ENCODE measurements at places on chromosomes 13 and 19.

- DNase-seq: no peak
- H3K27me3 ChIP-seq: no peaks in the 10 kb centered on the region
- peaks cover 22% of the 10 kb centered on the region for H3K4me1 ChIP-seq
- H3K36me3 ChIP-seq: peaks cover 17% of the 10 kb centered on the region
- H3K4me3 ChIP-seq: no peak overlapping the region
- no peak overlapping the region for H3K27ac ChIP-seq
Measured at GRCh38 chr19:47093254-47093653, 20.3 kb downstream of the ZC3H4 start.

GRCh38 chr19:17504456-17504855, 7.0 kb upstream of the PGLS start:
- no peak for DNase-seq
- H3K4me1 ChIP-seq: peaks cover 11% of the 10 kb centered on the region
- H3K4me3 ChIP-seq: no peak overlapping the region
- no peaks in the 10 kb centered on the region for H3K36me3 ChIP-seq
- H3K27ac ChIP-seq: no peak overlapping the region
- H3K27me3 ChIP-seq: no peaks in the 10 kb centered on the region

DNA sequence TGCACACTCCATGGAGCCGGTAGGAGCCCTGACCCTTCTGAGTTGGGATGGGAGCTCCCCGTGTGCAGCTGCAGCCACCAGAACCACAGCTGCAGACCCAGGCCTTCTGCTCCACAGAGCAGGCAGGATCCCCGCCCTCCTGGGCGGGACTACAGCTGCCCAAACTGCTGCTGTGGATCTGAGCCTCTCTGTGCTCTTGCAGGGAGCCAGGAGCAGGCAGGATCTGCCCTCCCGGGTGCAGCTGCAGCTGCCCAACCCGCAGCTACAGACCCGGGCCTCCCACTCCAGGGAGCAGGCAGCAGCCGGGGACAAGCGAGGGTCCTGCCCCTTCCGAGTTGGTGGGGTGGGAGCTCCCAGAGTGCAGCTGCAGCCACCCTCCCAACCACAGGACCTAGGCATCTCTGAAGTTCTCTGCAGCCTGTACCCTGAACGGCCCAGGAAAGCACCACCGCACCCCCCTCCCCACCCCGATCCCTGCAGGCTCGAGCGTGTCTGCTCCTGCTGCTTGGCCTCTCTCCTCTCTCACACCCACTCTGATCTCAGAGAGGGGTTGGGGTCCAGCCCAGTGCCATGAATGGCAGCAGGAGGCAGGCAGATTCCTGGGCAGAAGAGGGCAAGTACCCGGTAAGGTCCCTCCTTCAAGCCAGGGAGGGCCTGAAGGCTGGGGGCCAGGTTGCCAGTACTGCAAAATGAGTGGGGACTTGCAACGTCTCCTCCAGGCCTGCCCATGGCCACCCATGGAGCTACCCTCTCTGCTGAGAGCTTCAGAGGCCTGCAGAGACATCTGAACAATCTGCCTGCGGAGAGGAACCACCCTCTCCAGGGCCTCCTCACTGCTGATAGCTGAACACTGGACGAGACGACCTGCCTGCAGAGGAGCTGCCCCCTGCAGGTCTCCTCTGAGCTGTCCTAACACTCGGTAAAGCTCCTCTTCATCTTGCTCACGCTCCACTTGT, 16.4 kb upstream of the EMP3 start:
- no peaks in the 10 kb centered on the region for H3K4me1 ChIP-seq
- no peak overlapping the region for H3K4me3 ChIP-seq
- H3K36me3 ChIP-seq: no peaks in the 10 kb centered on the region
- peak; percentile 61 for DNase-seq

DNA sequence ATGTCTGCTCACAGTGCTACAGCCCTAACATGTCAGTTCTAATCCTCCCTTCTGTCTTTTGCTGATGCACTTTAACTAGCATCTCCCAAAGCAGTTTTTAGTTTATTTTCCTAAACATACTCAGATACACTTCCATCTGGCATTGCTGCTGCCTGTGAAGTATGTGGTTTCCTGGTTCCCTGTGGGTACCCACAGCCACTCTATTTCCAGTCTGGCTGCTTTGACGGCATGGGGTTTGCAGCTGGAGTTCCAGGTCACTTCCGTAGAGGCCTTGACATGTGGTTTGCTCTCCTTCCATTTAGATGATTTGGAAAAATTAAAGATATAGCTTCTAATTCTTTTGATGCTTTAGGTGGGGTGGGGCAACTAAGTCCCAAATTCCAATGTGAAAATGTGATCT, 375.5 kb downstream of the PCDH20 start:
- H3K27me3 ChIP-seq: no peaks in the 10 kb centered on the region
- 0 out of 2 replicates have a peak, but pooled peaks cover 6% of the 10 kb centered on the region for H3K4me1 ChIP-seq
- DNase-seq: no peak
- H3K36me3 ChIP-seq: no peaks in the 10 kb centered on the region
- H3K27ac ChIP-seq: no peak overlapping the region

DNA sequence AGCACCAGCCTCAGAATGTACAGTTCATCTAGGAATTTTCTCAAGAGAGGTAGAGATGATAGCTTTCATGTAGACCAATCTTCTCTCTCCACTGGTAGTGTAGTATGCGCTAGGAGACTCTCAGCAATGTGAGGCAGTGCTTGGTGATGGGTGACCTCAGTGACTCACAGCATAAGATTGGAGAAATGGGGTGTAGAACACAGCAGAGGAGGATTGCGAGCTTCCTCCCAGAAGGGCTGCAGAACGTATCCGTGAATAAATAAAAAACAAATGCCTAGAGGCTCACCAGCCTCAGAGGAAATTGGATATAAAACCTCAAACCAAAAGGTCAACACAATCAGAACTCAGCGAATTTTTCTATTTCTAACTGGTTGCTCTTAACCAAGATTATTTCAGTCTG, 182.9 kb upstream of the RXFP2 start:
- H3K4me1 ChIP-seq: no peaks in the 10 kb centered on the region
- no peaks in the 10 kb centered on the region for H3K27me3 ChIP-seq
- no peak for DNase-seq
- H3K27ac ChIP-seq: no peak overlapping the region
- no peaks in the 10 kb centered on the region for H3K36me3 ChIP-seq

- H3K27ac ChIP-seq: no peak overlapping the region
- no peaks in the 10 kb centered on the region for H3K36me3 ChIP-seq
Measured at GRCh38 chr19:10764340-10764894, 46.5 kb downstream of the DNM2 start.

GRCh38 chr19:19452243-19453124, 47.0 kb downstream of the GATAD2A start:
- peak overlapping the region; percentile 32 for H3K27ac ChIP-seq
- H3K36me3 ChIP-seq: no peaks in the 10 kb centered on the region
- peaks cover 4% of the 10 kb centered on the region for H3K4me1 ChIP-seq
- H3K27me3 ChIP-seq: no peaks in the 10 kb centered on the region

DNA sequence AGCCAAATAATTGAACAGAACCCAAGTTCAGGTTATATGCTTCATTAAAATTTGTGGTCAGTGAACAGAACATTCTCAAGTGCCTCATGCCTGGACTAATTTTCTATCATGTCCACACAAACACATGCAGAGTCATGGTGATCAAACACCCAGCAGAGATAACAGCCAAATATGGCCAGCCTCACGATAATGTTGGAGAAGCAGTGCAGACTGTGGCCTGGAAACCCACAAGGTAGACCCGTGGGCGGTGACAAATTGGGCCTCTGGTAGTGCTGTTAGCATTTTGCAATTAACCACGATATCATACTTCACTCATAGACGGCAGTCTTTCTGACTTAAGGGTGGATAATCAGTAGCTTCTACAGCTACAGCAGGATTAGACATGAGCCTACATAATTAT, 35.0 kb upstream of the VWA8 start:
- no peak overlapping the region for H3K27ac ChIP-seq
- DNase-seq: no peak
- no peaks in the 10 kb centered on the region for H3K27me3 ChIP-seq
- H3K4me1 ChIP-seq: no peaks in the 10 kb centered on the region
- H3K4me3 ChIP-seq: no peak overlapping the region

GRCh38 chr13:39952249-39953233, 297.1 kb downstream of the COG6 start:
- H3K27ac ChIP-seq: no peak overlapping the region
- no peaks in the 10 kb centered on the region for H3K36me3 ChIP-seq
- no peaks in the 10 kb centered on the region for H3K27me3 ChIP-seq
- peak; percentile 26 for DNase-seq
- H3K4me3 ChIP-seq: no peak overlapping the region

- DNase-seq: no peak
- no peaks in the 10 kb centered on the region for H3K4me1 ChIP-seq
- H3K27ac ChIP-seq: no peak overlapping the region
- no peaks in the 10 kb centered on the region for H3K36me3 ChIP-seq
- no peaks in the 10 kb centered on the region for H3K27me3 ChIP-seq
- no peak overlapping the region for H3K4me3 ChIP-seq
Measured at GRCh38 chr13:84686973-84687372, 804.7 kb upstream of the SLITRK1 start.

DNA sequence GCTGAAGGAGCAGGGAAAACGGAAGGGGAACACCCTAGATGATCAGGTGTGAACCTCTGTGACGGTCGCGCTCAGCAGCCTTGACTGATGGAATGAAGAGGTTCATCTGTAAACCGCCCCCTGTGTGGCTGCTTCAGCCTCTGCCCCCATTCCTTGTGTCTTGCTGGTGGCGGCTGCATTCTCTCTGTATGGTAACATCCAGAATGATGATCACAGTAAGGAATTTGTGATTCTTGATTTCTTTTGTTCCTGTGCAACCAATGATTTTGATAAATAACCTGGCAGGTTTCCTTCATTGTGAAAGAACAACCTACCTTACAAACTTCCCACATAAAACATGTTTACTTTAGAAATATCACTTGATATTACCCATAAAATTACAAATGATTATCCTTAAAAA, 118.7 kb upstream of the MCF2L start:
- no peaks in the 10 kb centered on the region for H3K27me3 ChIP-seq
- H3K36me3 ChIP-seq: 0 out of 2 replicates have a peak, but pooled peaks cover 10% of the 10 kb centered on the region
- DNase-seq: no peak
- H3K4me1 ChIP-seq: no peaks in the 10 kb centered on the region
- H3K4me3 ChIP-seq: no peak overlapping the region

DNA sequence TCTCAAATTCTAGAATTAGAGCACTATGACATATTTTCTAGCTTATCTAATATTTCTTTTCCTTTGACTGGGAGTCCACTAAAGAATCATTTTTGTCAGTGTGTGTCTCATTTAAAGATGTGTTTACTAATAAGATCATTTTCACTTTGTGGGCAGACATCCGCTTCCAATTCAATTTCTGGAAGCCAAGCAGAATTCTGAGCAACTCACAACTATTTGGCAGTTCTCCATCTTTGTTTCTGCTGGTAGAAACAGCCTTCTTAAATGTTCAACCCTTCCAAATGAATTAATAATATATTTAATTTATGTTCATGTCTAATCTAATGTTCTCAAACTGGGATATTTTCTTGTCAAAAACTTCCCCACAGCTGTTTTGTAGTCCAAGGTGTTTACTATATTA, 411.8 kb downstream of the KCTD12 start:
- no peaks in the 10 kb centered on the region for H3K36me3 ChIP-seq
- H3K4me3 ChIP-seq: no peak overlapping the region
- no peaks in the 10 kb centered on the region for H3K4me1 ChIP-seq
- H3K27ac ChIP-seq: no peak overlapping the region
- no peaks in the 10 kb centered on the region for H3K27me3 ChIP-seq
- no peak for DNase-seq

GRCh38 chr19:5927441-5927821, 13.4 kb downstream of the CAPS start:
- H3K36me3 ChIP-seq: peaks cover 22% of the 10 kb centered on the region
- no peaks in the 10 kb centered on the region for H3K4me1 ChIP-seq
- no peak overlapping the region for H3K4me3 ChIP-seq
- H3K27ac ChIP-seq: no peak overlapping the region
- H3K27me3 ChIP-seq: no peaks in the 10 kb centered on the region

DNA sequence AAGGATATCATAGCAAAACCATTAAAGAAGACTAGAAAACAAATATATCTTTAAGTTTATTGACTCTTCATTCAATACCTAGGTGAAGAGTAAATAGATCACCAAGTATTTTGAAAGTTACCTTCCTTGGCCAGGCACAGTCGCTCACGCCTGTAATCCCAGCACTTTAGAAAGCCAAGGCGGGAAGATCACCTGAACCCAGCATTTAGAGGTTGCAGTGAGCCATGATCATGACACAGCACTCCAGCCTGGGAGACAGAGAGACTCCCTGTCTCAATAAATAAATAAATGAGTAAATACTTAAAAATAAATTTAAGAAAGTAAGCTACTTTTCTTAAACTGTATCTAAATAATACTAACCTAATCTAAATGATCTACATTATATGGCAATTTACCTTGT, 8.9 kb upstream of the WBP4 start:
- no peaks in the 10 kb centered on the region for H3K27me3 ChIP-seq
- H3K27ac ChIP-seq: no peak overlapping the region
- H3K4me1 ChIP-seq: no peaks in the 10 kb centered on the region
- no peak for DNase-seq
- H3K4me3 ChIP-seq: no peak overlapping the region

GRCh38 chr13:96816874-96817273, 177.4 kb downstream of the OXGR1 start:
- no peak overlapping the region for H3K4me3 ChIP-seq
- H3K4me1 ChIP-seq: peaks cover 17% of the 10 kb centered on the region
- H3K36me3 ChIP-seq: no peaks in the 10 kb centered on the region
- DNase-seq: peak; percentile 66
- H3K27me3 ChIP-seq: no peaks in the 10 kb centered on the region

- H3K36me3 ChIP-seq: no peaks in the 10 kb centered on the region
- no peak overlapping the region for H3K4me3 ChIP-seq
- H3K4me1 ChIP-seq: peaks cover 7% of the 10 kb centered on the region
- no peak overlapping the region for H3K27ac ChIP-seq
Measured at GRCh38 chr13:106874323-106874722, 306.4 kb upstream of the ARGLU1 start.

DNA sequence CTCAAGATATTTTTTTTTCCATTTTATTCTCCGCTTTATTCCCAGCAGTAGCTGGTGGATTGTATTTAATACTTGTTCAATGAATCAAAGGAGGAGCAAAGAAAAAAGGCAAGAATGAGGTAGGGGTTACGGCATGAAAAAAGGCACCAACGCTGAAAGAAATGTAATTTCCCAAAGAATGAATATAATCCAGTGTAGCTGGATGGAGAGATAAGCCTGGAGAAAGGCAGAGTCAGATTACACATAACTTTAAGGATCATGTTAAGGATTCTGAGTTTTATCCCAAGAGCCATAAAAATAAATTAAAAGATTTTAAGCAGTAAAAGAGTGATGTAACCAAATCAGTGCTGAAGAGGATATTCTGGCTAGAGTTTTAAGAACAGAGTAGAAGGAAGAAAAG, 67.7 kb downstream of the RBM26 start:
- no peaks in the 10 kb centered on the region for H3K27me3 ChIP-seq
- peaks cover 31% of the 10 kb centered on the region for H3K36me3 ChIP-seq
- DNase-seq: no peak
- no peak overlapping the region for H3K27ac ChIP-seq

GRCh38 chr19:57803594-57804325, 11.0 kb downstream of the ZNF552 start:
- H3K27ac ChIP-seq: peak overlapping the region; percentile 100
- H3K4me1 ChIP-seq: peaks cover 36% of the 10 kb centered on the region
- peak; percentile 92 for DNase-seq
- no peaks in the 10 kb centered on the region for H3K27me3 ChIP-seq
- peaks cover 7% of the 10 kb centered on the region for H3K36me3 ChIP-seq

Data from GM23338 (cell line).